ENCODE measurements at places on chromosomes 13 and 19.

DNA sequence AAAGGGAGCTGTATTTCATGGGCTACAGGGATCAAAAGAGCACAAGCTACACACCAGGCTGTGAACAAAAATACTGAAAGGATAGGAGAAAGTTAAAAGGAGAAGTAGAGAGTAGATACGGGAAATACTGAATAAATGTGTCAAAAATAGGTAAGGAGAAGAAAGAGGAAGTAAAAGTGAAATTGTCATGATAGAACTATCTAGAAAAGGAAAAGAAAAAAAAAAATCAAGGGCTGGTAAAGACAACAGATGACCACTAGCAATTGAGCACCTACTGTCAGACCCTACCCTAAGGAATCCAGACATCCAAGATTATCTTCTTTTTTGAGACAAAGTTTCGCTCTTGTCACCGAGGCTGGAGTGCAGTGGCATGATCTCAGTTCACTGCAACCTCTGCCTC, 4.8 kb downstream of the RUBCNL start:
- DNase-seq: no peak

DNA sequence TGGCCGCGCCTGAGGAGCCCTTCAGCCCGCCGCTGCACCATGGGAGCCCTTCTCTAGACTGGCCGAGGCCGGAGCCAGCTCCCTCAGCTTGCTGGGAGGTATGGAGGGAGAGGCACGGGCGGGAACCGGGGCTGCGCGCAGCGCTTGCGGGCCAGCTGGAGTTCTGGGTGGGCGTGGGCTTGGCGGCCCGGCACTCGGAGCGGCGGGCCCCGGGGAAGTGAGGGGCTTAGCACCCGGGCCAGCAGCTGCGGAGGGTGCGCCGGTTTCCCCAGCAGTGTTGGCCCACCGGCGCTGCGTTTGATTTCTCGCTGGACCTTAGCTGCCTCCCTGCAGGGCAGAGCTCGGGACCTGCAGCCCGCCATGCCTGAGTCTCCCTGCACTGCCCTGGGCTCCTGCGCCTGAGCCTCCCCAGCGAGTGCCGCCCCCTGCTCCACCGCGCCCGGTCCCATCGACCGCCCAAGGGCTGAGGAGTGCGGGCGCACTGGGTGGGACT, 1890.0 kb upstream of the PCDH20 start:
- no peak for DNase-seq

DNA sequence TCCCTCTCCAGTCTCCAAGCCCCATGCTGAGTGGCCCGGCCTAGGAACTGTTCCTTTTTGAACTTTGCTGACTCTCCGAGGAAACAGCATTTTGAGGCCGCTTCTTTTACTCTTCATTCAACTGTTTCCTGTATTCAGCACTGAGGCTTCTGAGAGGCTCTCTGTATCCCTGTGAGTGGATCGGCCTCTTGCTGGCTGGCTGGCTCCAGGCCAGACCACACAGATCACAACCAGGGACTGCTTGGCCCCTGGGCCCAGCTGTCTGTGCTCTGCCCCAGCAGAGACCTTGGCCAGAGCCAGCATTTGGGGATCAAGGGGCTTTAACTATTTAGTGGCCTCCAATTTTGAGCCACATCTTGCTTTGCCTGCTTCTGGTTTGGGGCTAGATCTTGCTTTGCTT, 75.6 kb upstream of the KL start:
- no peak for DNase-seq

DNA sequence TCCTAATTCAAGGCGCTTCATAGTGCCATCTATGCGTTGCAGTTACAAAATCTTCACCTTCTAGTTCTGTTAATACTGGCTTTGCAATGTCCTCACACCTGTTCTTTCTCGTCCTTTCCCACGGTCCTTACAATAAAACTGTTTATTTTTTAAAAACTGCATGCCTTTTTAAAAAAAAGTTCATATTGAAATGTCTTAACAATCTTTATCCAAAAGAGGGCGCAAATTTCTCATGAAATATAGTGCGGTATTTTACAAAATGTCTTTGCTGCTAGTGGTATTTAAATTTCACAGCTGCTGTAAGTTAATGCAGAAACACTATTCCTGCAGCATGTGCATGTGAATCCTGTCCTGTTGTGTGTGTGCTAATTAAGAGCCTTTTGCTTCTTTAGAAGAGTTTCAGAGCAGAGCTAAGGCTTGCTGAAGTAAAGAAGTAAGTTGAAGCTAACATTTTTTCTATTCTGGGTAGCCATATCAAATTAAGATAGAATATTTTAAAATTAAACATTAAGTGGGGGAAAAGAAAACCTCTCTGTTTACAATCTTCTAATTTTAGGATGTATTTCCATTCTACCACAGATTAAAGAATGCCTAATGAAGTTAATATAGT, 15.8 kb upstream of the CLDN10 start:
- no peak for DNase-seq

GRCh38 chr13:98143157-98143553, 261 bp downstream of the FARP1 start:
- DNase-seq: no peak

Measured in T47D (cell line).